NCI-H226 (cell line): ENCODE measurements at places on chromosomes 4 and X.

DNA sequence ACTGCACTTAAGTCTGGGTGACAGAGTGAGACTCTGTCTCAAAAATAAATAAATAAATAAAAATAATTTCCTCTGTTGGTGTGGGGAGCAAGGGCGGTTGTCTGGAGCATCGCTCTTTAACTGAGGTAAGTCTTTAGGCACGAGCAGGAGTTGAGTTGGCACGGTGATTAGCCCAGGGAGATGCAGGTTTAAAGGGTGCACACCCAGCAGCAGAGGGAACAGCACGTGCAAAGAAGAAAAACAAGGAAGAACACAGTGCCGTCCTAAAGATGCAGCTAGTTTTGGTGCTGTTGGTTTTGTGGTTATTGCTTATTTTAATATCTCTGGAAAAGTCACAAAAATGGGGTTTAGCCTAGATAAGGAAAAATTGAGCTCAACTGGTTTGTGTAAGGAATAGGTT lies 87.8 kb downstream of the DHX15 start:
- DNase-seq = no peak

- peak; percentile 59 for DNase-seq
These were observed 30.7 kb downstream of the MSN start for GRCh38 chrX:65697915-65698796.

- peak; percentile 20 for DNase-seq
These were observed 2414.2 kb downstream of the PCDH7 start for GRCh38 chr4:33134366-33134765.

GRCh38 chr4:65023081-65023480 lies 613.8 kb upstream of the TECRL start:
- no peak for DNase-seq

GRCh38 chr4:181998398-181999295 lies 244.6 kb upstream of the TENM3 start:
- no peak for DNase-seq

DNA sequence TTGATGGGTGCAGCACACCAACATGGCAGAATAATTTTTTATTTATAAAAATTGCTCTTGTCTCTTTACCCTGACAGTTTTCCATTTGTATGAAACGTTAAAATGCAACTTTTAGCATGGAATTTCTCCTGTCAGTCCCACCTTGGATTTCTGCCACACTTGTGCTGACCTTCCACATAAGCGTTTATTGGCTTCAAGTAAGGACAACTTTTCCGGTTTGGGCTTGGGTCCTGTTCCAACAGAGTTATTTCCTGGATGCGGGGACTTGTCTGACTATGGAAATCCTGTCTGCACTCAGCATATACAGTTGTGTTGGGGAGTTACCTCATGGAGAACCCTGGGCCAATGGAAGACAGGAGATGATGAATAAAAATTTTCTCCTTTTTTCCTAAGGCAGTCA lies 294.7 kb downstream of the NAF1 start:
- DNase-seq = no peak

DNA sequence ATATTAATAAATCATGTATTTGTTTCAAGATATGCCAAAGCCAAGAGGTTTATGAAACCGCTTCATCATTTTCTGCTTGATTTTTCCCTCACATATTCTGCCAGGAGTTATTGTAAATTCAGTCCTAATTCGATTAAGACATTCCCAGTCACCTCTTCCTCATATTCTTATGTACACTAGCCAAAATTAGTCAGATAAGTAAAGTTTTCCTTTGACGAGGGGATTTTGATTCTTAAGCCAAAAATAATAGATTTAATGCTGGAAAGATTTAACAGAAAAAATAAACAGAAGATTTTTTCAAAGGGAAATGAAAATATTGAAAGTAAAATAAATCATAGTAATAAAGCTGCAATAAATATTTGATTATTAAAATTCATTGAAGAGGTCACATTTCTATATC lies 51.0 kb upstream of the VEGFC start:
- no peak for DNase-seq

GRCh38 chr4:107832275-107832807 lies 7.6 kb downstream of the SGMS2 start:
- no peak for DNase-seq

DNA sequence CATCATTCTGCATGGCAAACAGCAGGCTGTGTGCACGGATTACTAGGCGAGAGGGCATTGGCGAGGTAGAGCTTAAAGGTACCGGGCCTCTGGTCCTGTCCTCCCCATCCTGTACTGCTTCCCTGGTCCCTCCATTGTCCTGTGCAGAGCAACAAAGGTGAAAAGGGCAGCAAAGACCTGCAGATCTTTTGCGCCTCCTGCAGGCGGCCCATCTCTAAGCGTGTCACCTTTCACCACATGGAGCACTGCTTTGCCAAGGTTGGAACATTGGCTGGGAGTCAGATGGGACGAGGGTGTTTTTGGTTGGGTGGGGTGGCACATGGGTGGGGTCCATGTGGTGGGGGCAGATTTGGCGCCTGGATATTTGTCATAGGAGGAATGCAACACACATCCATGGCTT lies 64.7 kb upstream of the UXT start:
- DNase-seq = no peak

GRCh38 chr4:186347743-186348142 lies 81.8 kb downstream of the F11 start:
- no peak for DNase-seq
